ENCODE measurements at places on chromosomes 3 and 15. TPM values are rescaled to one million over a fixed set of nuclear protein-coding genes. Genes with fewer than 3 reads are reported as not detected.

Gene UROC1
- total RNA-seq = not detected

Gene APBA2
- total RNA-seq = 18.3 TPM

Gene FBXW12
- total RNA-seq = not detected

Gene SST
- not detected for total RNA-seq

Gene LRTM1
- total RNA-seq = not detected

Gene SIDT1
- total RNA-seq = 14.6 TPM

Gene C15orf62
- 0.33 TPM for total RNA-seq

Gene ACAD9
- total RNA-seq = 40.6 TPM

Gene CASR
- total RNA-seq = not detected

Gene MST1R
- 0.27 TPM for total RNA-seq

Gene ANKUB1
- total RNA-seq = not detected

Gene MOBP
- total RNA-seq = not detected

Gene SYNPR
- not detected for total RNA-seq

DNA sequence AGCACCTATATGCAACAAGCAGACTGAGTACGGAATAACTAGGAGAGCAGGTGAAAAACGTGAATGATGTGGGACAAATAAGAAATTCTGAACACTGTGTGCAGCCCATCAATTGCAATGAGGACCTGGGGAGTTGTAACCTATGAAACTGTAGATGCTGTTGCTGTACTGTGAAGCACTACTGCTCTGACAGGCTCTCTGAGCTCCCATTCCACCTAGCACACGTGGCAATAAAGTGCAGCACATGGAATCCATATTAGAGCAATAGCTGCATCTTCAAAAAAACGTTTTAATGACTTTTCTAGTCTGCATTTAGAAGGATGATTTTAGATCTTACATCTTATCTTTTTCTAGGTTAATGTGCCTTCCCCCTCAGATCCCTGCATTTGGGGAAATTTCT is 748.7 kb upstream of the GOLIM4 start:
- no peak for DNase-seq

- no peak for DNase-seq
Observed at GRCh38 chr3:25142609-25143355, 285.3 kb upstream of the RARB start.

GRCh38 chr3:194187233-194187944 is 51.4 kb downstream of the HES1 start:
- DNase-seq = no peak

DNA sequence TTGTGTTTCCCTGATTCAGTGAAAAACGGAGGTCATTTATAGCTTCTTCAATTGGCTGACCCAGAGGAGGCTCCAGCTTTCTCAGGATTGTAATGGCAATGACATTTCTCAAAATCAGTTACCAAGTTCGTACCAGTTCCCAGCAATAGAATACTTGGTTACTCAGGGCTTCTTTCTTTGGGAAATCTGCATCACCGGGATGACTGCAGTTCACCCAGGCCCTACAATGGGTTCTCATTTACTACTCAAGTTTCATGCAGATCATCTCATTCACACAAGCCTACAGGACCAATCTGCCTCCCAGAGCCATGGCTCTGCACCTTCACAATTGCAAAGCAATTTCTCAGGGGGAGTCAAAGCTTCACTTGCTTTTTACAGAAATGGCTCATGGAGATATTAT is 109.6 kb downstream of the FHIT start:
- DNase-seq = no peak

DNA sequence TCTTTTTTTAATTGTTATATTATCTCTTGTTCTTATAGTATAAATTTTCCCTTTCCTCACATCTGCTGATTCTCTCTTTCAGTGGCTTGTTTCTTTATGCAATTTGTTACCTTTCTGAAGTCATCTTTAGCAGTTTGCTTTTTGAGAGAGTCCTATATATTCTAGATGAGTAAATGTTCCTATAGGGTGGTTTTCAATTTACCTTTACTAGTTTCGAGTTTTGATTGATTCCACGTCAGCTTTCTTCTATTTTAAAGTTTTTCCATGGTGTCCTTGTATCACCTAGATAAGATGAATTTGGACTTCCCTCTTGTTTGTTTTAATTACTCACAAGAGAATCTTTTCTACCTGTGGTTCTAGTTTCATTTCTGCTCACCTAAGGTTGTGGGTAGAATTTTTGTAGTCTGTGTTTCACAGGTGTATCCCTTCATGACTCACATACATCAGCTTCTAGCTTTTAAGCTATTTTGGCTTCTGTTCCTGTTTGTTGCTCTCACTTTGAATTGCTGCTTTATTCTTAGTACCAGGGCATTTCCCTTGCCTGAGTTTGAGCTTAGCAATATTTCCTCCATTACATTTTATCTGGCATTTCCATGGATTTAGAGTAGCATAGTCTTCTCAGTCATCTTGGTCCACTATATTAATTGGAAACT is 6.4 kb downstream of the TEX9 start:
- no peak for DNase-seq

DNA sequence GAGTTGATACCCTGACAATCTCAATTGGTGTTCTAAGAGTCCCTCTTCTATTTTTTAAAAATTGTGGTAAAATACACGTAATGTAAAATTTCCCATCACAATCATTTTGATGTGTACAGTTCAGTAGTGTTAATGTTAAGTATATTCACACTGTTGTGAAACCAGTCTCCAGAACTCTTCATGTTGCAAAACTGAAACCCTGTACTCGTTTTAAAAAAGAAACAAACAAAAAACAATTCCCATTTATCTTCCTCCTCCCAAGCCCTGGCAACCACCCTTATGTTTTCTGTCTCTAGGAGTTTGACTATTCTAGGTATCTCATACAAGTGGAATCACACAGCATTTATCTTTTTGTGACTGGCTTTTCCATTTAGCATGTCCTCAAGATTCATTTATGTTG is 28.7 kb upstream of the ALPK3 start:
- no peak for DNase-seq

GRCh38 chr3:78888635-78889034 is 879.2 kb downstream of the ROBO1 start:
- DNase-seq = no peak

- no peak for DNase-seq
Observed at GRCh38 chr3:175208326-175208725, 349.2 kb downstream of the NAALADL2 start.

Measured in activated naive CD4-positive, alpha-beta T cell treated with anti-CD3 and anti-CD28 coated beads for 36 hours (primary cell).